ENCODE measurements at places on chromosomes 13 and 19.

DNA sequence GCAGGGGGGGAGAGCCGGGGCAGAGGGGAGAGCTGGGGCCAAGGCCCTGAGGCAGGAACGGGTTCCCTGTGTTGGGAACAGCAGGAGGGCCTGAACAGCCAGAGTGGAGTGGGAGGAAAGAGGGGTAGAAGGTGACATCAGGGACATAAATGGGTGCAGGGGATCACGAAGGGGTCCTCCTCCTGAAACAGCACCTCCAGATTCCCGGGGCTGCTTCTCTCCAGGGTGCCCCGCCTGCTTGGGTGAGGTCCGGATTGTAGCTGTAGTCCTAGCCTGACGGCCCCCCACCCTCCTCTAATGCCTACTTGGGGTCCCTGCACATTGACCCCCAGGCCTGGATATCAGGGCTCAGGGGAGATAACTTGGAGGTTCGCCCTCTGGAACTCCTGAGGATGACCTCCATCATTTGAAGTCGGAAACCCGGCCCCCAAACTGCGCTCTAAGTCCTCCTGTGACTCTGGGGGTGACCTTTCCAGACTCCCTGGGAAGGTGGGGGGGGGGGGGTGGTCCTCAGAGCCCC, 473 bp upstream of the SCN1B start:
- DNase-seq: no peak

DNA sequence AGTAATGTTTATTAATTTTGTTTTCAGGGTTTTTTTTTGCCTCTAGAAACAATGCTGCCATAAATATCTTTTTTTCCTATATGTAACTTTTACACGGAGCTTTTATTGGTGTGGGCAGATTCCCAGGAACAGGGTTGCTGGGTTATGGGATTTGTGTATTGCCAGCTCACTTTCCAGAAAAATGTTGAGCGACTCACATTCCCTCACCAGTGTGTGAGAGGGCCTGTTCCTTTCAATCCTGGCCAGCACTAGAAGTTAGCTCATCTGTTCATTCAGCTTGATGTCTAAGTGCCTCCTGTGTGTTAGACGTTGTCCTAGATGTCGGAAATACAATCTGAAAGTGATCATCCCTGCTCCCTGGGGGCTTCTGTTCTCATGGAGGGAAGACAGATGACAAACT, 2.6 kb downstream of the ZNF71 start:
- no peak for DNase-seq

DNA sequence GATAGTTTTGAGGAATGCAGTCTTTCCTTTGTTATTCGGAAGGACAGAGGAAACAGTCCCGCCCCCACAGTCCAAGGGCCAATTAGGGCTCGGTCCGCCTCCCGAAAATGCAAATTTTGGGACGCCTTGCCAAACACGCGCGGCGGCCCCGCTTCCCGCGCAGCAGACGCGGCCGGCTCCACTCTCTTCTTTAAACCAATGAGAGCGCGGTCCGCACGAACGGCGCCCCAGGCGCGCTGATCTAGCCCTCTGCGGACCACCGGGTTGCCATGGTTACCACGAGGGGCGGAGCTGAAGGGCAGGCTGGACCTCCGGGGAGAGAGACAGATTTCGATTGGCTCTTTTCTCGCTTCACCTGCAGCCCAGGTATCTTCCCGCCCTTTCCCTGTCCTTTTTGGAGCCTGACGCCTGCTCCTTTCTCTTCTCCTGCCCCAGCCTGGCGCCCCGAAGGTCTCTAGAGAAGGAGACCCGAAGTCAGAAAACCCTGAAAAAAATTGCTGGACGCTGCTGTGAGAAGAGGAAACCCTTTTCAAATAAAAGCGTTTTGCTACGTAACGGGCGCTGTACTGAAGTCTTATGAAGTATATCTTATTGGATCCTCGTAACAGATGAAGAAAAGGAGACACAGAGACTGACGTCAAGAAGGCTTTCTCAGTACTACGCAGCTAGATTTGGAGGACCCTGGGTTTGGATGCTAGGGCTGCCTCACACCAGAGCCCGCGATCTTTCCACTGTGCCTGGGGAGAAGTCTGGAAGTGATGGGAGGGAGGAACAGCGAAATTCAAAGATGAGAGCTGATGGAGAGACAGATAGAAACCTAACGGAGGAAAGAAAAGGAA, 2.0 kb downstream of the PTH2 start:
- peak; percentile 20 for DNase-seq

GRCh38 chr19:281992-282391, 9.2 kb downstream of the PLPP2 start:
- DNase-seq: no peak

GRCh38 chr19:18408053-18408476, 10.6 kb upstream of the LRRC25 start:
- no peak for DNase-seq

DNA sequence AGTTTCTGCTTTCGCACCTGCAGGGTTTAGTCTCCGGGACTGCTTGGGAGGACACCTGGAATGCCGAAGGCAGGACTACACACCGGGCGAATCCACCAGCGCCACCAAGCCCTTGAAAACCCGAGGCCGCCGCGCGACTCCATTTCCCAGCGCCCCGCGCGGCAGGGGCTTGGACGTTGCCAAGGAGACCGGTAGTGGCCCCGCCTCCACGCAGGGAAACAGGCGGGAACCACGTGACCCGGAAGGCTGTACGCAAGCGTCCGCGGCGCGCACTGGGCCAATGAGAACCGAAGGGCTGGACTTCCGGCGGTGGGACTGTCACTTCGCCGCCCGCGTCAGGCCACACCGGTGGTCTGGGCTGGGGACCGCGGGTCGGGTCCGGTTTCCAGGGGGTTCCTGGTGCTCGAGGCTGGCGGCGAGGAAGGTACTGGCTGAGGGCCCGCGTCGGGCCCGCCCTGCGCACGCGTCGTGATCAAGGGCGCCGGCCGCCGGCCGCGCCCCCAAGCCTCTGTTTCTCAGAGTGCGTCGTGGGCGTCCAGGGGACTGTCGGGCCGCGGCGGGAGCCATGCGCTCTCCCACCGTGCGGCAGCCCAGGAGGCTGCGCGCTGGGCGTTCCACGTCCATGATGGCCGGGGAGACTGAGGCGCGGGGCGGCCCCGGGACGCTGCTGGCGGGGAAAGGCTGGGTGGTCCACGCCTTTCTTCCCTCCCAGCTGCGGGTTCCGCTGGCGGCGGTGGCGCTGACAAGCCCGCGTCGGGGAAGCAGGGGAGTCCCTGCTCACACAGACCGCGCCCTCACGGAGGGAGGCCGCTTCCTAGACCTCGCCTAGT, at the start of gene ZNF324:
Gene ZNF324, plus strand, starts transcription at position 321 of the 830 bp plus-strand sequence. CDS start 2,106 bp downstream, outside the sequence.
- peak; percentile 90 for DNase-seq

- no peak for DNase-seq
These were observed 75.9 kb downstream of the SCGB2B2 start for GRCh38 chr19:34601071-34601470.

GRCh38 chr13:73406454-73406853, 347.6 kb downstream of the KLF5 start:
- DNase-seq: no peak

DNA sequence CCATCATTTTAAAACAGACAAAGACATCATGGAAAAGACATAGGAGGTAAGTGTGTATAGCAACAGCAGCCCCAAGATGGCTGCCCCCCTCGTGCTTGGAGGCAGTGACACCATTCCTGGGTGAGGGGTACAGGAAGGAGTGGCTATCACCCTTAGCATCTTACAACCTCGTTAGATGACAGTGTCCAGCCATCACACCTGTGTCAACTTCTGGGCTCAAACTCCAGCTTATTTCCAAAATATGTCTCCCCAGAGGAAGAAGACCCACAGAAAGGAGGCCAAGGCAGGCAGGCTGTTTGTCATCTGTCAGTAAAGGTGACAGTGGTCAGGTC, 27.5 kb downstream of the EPS15L1 start:
- DNase-seq: no peak

GRCh38 chr13:107088061-107088460, 520.1 kb upstream of the ARGLU1 start:
- DNase-seq: no peak

DNA sequence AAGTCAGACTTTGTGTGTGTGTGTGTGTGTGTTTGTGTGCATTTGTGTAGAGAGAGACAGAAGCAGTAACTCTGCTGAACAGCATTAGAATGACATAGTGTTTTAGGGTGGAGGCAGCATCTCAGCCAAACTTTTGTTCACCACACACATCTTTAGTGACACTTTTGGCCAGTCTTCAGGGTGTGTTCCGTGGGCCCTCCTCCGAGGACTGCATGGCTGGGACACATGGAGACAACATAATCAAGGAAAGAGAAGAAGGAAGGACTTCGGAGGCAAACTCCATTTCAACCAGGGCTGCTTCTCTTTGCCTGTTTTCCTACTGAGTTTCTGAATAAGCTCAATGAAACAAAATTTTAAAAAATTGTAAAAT, 205.1 kb downstream of the LHFPL6 start:
- no peak for DNase-seq

- DNase-seq: no peak
These were observed 10.0 kb downstream of the DPF1 start for GRCh38 chr19:38213911-38214625.

DNA sequence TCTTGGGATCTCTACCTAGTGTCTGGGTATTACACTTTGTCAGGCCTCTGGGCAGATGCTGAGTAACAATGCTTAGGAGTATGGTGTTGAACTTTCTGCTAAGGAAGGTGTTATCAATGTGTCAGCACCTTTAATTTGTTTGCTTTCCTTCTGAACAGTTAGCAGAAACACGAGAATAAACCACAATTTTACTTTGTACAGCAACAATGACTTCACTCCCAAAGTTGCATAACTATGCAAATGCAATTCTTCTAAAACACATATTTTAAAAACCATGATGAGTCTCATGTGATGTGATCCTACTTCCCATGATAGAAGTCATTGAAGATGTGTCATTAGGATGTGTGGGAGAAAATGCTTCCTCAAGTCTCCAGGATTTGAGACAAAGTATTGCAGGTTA, 155.0 kb downstream of the POSTN start:
- no peak for DNase-seq

DNA sequence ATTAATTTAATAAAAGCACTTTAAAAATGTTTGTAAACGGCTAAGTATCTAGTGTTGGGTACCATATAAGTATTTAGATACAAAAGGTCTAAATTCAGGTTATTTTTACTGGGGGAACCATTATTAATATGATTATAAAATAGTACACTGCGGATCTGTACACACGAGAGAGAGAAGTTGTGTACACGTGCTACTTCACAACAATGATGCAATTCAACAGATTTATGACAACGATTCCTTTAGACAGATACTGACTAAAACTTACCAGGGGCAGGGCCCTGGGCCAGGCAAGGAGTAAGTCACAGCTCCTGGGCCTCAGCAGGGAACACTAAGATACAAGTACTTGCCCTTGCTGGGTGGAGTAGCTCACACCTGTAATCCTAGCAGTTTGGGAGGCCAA, 29.1 kb upstream of the TPTE2 start:
- DNase-seq: no peak

- no peak for DNase-seq
These were observed 7.3 kb downstream of the GPR183 start for GRCh38 chr13:99299920-99300341.

- DNase-seq: no peak
These were observed 14.7 kb downstream of the TMPRSS9 start for GRCh38 chr19:2374808-2375207.

- no peak for DNase-seq
These were observed 13.9 kb downstream of the TSKS start for GRCh38 chr19:49749055-49749716.

DNA sequence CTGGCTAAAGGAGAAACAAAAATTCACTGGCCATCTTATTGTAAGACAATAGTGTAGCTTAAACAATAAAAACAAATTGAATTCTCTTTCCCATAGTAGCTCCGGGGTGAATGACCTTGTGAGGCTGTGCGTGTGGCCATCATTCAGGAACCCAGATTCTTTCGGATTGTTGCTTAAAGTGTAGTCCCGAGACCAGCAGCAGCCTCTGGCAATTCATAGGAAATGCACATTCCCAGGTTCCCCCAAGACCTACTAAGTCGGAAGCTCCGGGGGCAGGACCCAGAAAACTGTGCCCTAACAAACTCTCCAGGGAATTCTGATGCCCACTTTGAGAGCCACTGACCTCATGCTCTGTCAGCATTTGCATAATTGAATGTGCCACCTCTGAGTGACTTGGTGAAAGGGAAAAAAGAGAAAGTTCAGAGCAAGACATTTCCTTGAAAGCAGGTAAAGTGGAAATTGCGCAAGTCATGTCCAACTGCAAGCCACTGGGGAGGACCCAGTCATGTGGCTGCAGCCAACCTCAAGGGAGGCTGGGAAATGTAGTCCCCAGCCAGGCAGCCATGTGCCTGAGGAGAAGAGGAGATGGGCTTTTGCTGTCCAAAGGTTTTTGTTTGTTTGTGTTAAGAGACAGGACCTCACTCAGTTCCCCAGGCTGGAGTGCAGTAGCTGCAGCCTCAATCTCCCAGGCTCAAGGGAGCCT, 50.7 kb upstream of the PNMA8B start:
- no peak for DNase-seq

DNA sequence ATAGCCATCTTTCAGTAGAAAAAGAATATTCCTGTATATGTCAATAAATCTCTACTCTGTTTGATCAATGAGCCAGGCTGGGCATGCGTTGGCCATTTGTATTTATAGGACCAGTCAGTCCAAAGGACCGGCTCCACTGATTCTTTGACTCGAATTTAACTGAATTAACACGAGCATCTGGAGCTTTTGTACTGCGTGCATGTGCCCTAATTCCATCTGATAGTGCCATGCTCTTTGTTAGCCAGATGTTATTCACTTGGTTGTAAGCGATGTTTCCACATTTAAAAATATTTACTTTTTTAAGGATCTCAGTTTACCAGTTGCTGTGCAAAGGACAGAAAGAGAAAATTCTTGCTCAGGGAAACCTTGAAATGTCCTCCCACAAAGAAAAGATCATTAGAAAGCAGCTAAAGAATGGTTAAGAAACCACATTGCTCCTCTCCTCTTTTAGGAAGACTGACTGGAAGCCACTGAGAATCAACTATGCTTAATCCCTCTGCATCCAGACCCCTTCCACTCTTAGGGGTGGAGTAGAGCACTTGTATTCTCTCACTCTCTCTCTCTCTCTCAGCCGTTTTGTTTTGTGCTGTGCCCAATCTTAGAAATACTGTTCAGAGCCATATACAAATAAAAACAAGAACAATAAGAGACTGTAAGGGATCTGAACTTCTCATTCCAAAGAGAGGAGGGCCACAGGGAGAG, 165.8 kb downstream of the DCLK1 start:
- no peak for DNase-seq

- DNase-seq: no peak
These were observed 583.6 kb downstream of the OLFM4 start for GRCh38 chr13:53612200-53612599.

GRCh38 chr13:73948848-73949529, 185.2 kb downstream of the KLF12 start:
- no peak for DNase-seq

DNA sequence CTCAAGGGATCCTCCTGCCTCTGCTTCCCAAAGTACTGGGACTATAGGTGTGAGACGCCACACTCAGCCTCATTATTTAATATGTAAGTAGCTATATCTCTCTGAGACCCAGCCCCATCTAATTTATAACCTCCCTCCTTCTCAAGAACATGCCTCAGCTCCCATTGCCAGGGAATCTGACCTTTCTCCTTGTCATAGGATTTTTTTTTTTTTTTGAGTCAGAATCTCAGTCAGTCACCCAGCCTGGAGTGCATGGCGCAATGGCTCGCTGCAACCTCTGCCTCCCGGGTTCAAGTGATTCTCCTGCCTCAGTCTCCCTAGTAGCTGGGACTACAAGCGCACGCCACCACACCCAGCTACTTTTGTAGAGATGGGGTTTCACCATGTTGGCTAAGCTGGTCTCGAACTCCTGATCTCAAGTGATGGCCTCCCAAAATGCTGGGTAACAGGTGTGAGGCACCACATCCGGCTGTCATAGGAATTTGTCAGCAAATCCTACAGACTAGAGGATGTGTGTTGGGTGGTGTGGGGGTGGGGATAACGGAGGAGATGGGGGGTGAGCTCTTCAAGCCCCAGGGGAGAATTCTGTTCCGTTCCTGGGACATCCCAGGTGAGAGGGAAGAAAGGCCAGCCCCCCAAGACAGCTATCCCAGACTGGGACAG, 5.1 kb upstream of the EPS8L1 start:
- no peak for DNase-seq
